T47D (cell line): ENCODE measurements at places on chromosomes 6 and 20.

GRCh38 chr20:33803921-33804337, 7.2 kb upstream of the CHMP4B start:
- DNase-seq, result no peak

- peak; percentile 28 for DNase-seq
Observed at GRCh38 chr20:56829788-56830385, 200.8 kb downstream of the TFAP2C start.

DNA sequence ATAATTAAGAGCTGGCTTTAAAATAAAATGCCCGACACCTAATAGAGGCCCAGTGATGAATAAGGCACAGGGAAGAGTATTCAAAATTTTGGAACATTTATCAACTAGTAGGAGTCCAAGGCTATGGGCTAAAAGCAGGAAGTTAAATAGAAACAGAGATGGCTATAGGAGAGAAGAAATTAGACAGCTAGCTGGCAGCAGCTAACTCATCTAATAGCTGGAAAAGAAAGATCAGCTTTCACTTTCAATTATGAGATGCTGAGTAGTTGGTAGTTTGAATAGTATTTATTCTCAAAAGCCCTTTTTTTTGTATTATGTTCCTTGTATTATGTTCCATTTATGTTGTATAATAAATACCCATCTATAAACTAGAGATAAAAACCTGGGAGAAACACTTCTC, 215.7 kb downstream of the SLC35F1 start:
- no peak for DNase-seq

- no peak for DNase-seq
Observed at GRCh38 chr6:126764671-126765070, 353.8 kb upstream of the RSPO3 start.

DNA sequence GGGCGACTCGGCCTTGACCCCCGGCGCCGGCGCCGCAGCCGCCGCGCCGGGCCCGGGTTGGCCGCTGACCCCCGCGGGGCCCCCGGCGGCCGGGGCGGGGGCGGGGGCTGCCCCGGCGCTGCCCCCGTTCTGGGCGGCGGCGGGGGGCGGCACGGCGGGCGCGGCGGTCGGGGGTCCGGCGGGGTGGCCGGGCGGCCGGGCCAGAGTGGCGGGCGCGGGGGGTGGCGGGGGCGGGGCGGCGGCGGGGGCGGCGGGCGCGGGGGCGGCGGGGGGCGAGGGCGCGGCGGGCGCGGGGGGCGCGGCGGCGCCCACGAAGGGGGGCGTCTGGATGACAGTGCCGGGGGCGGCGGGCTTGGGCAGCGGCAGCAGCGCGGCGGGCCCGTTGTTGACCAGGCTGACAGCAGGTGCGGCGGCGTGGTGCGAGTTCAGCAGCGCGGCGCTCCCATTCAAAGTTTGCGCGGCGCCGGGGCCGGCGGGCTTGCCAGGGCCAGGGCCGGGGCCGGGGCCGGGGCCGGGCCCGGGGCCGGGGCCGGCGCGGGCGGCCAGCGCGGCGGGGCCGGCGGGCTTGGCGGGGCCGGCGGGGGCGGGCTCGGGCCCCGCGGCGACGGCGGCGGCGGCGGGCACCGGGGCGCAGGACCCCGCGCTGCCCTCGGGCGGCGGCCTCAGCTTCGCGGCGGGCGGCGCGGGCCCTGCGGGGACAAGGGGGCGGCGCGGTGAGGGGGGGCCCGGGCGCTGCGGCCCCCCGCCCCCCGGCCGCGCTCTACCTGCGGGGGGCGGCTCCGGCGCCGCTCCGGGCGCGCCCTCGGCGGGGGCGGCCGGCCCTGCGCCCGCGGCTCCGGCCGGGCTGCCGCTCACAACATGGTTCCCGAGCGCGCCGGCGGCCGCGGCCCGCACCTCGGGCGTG, 659 bp downstream of the TAF4 start:
- no peak for DNase-seq
